Ureter (tissue), 1 donor: ENCODE measurements at places on chromosomes 2 and 18. TPM values are rescaled to one million over a fixed set of nuclear protein-coding genes. Genes with fewer than 3 reads are reported as not detected.
A peak's percentile ranks its signal among the peaks of the same experiment; 100 is the strongest.

- DNase-seq, result no peak
Measured at GRCh38 chr2:128069769-128070168, 21.2 kb upstream of the UGGT1 start.

GRCh38 chr2:241506793-241507429, 1.5 kb downstream of the STK25 start:
- no peak for DNase-seq

DNA sequence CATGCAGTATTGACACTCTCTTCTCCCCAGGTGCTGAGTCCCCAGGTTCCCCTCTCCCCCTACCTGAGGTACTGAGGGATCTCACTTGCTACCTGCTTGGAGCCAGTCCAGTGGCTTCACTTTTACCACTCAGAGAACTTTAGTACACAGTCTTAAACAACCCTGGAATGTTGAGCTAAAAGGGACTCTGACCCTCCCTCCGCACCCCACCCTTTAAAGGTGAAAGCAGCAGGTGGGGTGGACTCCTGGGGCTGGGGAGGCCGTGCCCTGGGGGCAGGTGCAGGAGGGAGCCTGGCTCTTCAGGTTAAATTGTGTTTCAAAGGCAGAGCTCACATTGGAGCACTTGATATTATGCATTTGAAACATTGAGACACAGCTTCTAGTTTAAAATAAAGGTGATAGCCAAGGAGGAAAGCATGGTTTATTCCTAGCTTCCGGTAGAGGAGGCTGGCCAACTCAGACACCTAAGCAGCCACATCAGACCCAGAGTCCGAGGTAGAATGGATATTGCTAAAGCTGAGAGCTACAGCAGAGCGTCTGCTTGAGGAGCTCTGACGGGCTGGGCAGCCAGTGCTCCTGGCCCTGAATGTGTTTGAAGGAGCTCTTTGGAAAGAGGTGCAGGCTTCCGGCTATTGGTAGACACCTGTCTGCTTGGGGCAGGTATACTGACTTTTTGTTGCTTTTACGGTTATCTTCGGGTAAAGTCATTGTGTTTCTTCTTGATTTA, 196.4 kb downstream of the AGAP1 start:
- DNase-seq, result no peak

DNA sequence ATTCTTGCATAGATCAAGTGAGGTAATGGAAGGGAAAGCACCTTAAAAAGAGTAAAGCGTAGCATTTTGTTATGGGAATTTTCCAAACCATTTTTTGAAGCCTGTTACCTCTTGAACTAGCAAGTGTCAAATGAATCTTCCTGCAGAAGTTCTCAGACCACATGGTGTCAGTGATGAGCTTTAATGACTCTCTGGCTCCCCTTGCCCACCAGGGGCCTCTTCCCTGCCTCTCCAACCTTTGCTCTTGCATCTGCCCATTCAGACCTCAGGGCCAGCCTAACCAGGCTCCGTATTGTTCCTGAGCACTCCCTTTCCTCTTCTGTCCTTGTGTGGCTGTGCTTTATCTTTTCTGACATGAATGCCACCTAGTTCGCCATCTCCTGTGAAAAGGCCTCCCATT, 155.9 kb downstream of the DIS3L2 start:
- DNase-seq, result no peak

- DNase-seq, result no peak
Measured at GRCh38 chr2:216696321-216696720, 972 bp upstream of the IGFBP5 start.

GRCh38 chr18:50853863-50854271, 25.1 kb upstream of the ME2 start:
- DNase-seq, result no peak

- no peak for DNase-seq
Measured at GRCh38 chr2:27186613-27187345, 25.1 kb upstream of the ATRAID start.

DNA sequence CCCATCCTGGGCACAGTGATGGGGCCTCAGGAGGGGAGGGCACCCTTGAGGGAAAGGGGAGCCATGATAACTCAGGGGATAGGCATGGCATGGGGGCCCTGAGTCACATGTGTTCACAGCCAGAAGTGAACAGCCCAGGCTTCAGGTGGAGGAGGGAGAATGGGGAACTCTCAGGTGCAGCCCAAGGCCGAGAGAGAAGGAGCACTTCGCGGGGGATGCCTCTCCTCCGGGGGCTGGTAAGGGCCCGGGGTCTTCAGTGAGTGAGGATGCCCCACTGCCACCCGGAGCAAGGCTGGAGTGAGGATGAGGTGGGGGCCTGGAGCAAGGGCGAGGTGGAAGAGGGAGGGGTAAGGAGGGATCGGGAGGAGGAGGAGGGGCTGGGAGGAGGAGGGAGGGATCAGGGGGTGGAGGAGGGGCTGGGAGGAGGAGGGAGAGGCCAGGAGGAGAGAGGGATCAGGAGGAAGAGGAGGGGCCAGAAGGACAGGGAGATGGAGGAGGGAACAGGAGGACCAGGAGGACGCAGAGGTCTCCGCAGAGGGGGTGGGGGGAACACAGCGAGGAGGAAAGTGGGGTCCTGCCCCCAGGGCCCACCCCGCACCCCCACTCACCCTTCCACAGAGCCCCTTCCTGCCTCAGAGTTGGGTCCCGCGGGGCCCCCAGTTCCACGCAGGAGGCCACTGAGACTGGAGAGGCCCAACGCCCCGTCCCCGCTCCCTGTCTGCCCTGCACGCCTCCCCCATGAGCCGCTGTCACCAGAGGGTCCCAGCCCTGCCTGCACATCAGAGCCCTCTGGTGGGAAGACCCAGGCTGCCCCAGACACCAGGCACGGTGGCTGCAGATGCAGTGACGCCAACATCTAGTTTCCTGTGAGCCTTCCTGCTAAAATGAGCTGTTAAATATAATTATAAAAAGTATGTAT, 42.8 kb downstream of the RAMP1 start:
- peak; percentile 41 for DNase-seq

GRCh38 chr2:221283896-221284545, 288.1 kb downstream of the EPHA4 start:
- DNase-seq, result no peak

GRCh38 chr2:112972423-112973086, 5.3 kb upstream of the IL36G start:
- DNase-seq, result no peak

The NDUFV2 gene
- 137 TPM for total RNA-seq

The SLC11A1 gene
- total RNA-seq, result 16.5 TPM

The ABCG5 gene
- total RNA-seq, result not detected

The DQX1 gene
- 1.4 TPM for total RNA-seq
